ENCODE measurements at places on chromosomes 5 and 9. TPM values are rescaled to one million over a fixed set of nuclear protein-coding genes. Genes with fewer than 3 reads are reported as not detected.

The LCN1 gene
- not detected for total RNA-seq

The GOLM1 gene
- 10.1 TPM for total RNA-seq

The ADGRD2 gene
- total RNA-seq: not detected

The TMEM215 gene
- not detected for total RNA-seq

The RPS23 gene
- total RNA-seq: 2,235 TPM

Data from activated T-helper 1 cell treated with anti-CD3 and anti-CD28 coated beads, Interleukin-12 subunit alpha, Interleukin-12 subunit beta, Interleukin-2, Interleukin-4 antibody, amounts not matched to agents 30 ng/mL and 10 ng/mL and 1 ng/mL, durations not matched to agents 14 hours and 24 hours and 36 hours (primary cell).